ENCODE measurements at places on chromosomes 4 and X. TPM values are rescaled to one million over a fixed set of nuclear protein-coding genes. Genes with fewer than 3 reads are reported as not detected.

RHOXF1 gene
- not detected for total RNA-seq

RAB9B gene
- 33.6 TPM for total RNA-seq

PDCL2 gene
- total RNA-seq = not detected

MAGEC2 gene
- total RNA-seq = not detected

NDNF gene
- 24.5 TPM for total RNA-seq

TLR10 gene
- 3.0 TPM for total RNA-seq

MAGEE1 gene
- 1.7 TPM for total RNA-seq

BMP2K gene
- total RNA-seq = 106 TPM

GAGE1 gene
- not detected for total RNA-seq

NHS gene
- total RNA-seq = 7.8 TPM

GAGE12J gene
- total RNA-seq = not detected

SSX3 gene
- total RNA-seq = not detected

ZNF81 gene
- 14.4 TPM for total RNA-seq

SLC16A2 gene
- total RNA-seq = 16.1 TPM

PCDH11X gene
- 3.4 TPM for total RNA-seq

RTL9 gene
- 0.48 TPM for total RNA-seq

SH3TC1 gene
- total RNA-seq = 20.5 TPM

KLB gene
- total RNA-seq = 0.16 TPM

HEPH gene
- total RNA-seq = 48.4 TPM

ETDB gene
- total RNA-seq = not detected

PDK3 gene
- total RNA-seq = 21.5 TPM

DCUN1D4 gene
- total RNA-seq = 80.3 TPM

PPEF2 gene
- total RNA-seq = not detected

TXK gene
- total RNA-seq = 7.3 TPM

INPP4B gene
- 53.9 TPM for total RNA-seq

NSUN7 gene
- 9.0 TPM for total RNA-seq

LAMTOR3 gene
- total RNA-seq = 68.4 TPM

ATP2B3 gene
- 0.69 TPM for total RNA-seq

STPG2 gene
- total RNA-seq = 1.0 TPM

HTATSF1 gene
- 52.5 TPM for total RNA-seq
